ENCODE measurements at places on chromosomes 12 and 14.

DNA sequence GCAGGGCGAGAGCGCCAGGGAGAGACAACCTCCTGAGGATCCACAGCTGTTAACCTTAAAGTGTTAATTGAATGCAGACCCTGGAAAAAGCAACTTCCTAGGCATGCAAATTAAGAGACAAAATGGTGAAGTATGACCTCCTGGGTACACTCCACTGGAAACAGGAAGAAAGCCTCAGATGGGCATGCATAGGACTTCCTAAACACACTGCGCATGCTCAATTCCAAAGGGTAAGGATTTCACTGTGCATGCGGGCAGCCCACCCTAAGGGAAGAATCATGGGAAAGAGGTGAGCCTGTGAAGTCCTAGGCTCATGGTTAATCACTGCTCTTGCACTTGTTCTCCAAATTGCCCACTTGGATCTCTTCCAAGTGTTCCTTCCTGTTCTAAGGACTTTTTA lies 80.5 kb upstream of the CAPRIN2 start:
- peak; percentile 12 for DNase-seq

GRCh38 chr12:7571257-7571656 lies 67.7 kb upstream of the CD163 start:
- DNase-seq: no peak

- DNase-seq: no peak
Measured at GRCh38 chr12:3262470-3262869, 185.3 kb downstream of the TSPAN9 start.

DNA sequence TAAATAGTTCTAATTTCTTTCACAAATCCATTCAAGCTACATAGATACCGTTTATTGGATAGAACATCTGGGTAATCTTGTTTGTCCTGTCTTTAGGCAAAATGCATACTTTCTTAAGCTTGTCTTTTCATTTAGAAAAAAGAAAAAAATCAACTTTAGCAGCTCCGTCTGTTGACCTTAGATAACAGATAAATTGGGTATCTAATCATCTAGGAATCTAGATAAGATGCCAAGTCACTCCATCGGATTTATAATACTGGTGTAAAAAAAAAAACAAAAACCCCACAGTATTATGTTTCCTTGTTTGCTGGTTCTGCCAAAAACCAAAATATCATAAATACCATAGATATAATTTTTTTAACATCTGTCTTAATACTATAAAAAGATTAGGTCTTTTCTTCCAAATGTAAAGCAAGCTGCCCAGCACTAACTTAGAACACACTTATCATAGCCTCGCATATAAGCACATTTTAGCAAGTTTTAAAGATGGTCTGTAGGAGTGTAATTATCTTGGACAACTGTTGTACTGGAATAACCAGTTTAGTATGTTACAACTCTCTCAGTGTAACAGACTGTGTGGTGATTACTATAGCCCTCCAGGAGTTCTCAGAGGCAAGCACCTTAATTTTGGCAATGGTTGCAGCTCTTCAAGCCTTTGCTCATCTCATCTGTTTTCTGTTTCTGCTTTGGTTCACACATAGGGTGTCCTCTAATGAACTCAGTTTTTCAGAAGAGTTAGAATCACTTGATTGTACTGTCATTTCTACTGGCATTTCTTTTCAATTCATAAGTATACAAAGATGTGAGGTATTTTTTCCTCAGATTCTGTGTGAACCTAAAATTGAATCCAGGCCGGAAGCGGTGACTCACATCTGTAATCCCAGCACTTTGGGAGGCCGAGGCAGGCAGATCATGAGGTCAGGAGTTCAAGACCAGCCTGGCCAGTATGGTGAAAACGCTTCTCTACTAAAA lies 83.1 kb downstream of the ANO6 start:
- DNase-seq: no peak

DNA sequence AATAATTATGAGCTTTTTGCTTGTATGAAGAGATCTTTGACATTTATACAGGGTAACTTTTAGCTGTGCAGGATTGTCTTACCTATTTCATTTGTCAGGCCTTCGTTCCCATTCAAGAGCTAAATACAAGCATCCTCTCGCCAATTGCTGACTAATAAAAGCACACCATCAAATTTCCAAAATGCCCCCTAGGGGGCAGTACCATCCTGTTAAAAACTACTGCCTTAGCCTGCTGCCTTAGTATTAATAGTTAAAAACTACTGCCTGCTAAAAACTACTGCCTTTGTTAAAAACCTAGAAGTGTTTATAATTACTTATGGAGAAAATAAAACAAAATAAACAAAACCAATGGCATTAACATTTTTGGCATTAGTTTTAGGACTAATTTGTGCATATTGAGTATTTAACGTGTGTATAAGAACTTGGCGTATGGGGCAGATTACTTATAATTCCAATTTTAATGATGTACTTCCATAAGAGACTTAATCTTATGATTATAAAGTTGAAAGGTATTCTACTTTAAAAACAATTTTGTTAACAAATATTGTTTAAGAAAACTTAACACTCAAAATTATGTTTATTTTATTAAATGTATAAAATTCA lies 3.0 kb upstream of the IFI27L2 start:
- DNase-seq: peak; percentile 54

DNA sequence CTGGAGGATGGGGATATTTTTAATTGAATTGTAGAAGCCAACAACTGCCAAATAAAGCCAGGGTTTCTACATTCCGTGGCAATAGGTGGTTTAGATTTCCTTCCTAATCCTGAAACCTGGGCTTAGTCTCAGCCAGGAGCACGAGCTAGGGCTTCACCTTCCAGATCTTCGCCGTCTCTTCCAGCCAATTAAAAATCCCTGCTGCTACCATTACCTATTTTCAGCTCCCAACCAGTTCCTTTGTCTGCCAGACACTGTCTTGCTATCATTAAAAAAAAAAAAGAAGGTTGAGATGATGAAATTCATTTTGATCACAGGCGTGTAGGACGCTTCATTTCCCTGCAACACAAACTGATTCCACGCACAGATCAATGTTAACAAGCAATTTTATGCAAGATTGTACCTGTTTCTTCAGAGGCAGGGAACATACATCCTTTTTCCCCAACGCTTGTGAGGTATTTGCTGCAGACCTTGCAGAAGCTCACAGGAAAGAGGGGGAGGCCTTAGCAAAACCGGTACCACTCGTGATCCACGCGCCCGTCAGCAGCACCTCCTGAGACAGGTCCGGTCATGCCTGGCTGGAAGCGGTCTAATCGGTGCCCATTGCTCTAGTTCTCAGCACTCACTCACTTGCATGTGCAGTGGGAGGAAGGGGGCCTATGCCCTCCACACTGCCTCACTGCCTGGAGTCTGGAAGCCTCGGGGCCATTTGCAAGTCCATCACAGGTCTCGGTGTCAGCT lies 65.1 kb downstream of the SLC6A12 start:
- no peak for DNase-seq

DNA sequence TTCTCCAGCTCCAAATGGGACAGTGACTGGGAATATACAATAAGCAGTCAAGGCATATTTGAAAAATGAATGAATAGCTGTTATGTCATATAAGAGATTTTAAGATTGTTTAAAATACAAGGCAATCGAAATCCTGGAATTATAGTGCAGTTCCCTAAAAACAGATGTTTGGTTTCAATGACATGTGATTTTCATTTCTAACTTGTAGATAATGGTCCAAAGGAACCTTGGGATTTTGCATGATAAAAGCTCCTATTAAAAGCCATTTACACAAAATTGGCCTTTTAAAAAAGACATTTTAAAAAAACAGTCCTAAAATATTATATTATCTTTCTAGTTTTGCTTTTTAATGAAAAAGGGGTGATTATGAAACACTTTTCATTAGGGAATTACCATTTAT lies 905.1 kb downstream of the GALC start:
- DNase-seq: no peak

DNA sequence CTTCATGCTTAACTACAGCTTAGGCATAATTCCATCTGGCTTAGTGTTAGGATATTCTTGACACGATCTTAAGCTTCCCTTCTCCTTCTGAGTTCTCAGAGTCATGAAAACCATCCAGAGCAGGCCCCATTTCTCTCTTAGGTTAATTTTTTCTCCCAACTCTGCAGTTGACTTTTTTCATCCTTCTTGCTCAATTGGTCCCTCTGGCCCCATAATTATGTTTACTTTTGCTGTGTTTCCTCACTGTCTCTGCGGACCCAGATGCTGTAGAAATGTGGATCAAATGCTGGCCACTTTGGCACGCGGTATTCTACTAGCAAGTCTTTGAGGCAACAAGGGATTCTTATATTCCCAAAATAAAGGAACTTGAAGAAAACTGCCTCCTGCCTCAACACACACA lies 9.5 kb downstream of the TMEM132C start:
- DNase-seq: no peak

DNA sequence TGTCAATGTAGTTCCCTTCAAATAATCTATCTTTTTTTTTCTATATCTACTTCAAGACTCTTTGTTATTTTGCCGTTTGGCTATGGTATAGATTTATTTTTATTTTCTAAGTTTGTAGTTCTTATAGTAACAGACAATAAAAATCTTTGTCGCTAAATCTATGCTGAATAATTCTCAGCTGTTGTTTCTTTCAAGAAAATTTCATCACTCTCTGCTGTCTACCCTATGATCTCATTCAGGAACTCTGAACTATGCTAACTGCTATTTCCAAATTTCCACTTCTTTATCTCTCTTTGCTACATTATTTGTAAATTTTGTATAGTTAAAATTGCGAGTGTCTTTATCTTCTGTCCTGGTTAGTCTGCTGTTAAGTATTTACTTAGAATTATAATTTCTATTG lies 353.6 kb downstream of the LRFN5 start:
- no peak for DNase-seq

GRCh38 chr14:63178912-63179311 lies 25.3 kb upstream of the RHOJ start:
- DNase-seq: no peak

GRCh38 chr12:11347810-11348209 lies 37.6 kb upstream of the PRB4 start:
- DNase-seq: no peak

GRCh38 chr14:89673512-89674225 lies 256.6 kb upstream of the FOXN3 start:
- no peak for DNase-seq

- no peak for DNase-seq
Measured at GRCh38 chr14:102187044-102187443, 47.3 kb downstream of the WDR20 start.

- DNase-seq: no peak
Measured at GRCh38 chr12:121787063-121788025, 6.1 kb downstream of the RHOF start.

GRCh38 chr14:91415794-91416743 lies 1.6 kb downstream of the CCDC88C start:
- no peak for DNase-seq

DNA sequence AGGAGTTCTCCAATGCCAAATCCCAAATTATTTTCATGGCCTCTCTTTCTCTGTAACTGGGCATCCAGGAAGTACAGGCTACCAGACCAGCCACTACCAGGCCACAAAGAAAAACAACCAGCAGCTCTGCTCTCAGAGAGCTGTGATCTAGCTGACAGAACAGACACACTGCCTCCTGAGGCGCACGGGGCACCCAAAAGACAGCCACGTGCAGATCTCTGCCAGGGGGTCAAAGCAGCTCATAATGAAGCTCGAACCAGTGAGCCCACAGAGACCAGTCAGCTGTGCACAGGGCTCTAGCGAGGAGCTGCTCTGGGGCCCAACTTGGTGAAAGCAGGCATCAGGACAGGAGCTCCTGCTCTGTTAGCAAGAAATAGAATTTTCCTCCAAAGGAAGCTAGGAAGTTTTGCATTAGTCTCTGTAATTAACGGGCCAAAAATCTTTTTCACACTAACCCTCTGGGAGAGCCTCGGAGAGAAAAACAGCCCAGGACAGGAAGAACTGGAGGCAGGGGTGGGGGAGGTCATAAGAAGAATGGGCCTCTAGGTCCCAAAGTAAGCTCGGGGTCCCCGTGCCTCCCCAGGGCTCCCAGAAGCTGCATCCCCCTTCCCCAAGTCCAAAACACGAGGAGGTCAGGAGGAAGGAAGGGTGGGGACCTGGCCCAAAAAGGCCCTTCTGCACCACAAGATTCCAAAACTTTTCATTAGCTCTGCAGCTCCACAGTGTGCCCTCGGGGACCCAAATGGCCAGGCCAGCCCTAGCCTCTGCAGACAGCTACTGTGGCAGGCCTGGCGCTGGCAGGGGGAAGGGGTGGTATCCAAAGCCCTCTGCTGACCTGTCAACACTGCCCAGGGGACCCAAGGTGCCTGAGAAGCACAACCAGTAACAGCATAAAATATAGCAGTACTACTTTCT lies 30.2 kb downstream of the ACTN1 start:
- no peak for DNase-seq

GRCh38 chr12:67709367-67709954 lies 60.9 kb downstream of the DYRK2 start:
- DNase-seq: no peak

DNA sequence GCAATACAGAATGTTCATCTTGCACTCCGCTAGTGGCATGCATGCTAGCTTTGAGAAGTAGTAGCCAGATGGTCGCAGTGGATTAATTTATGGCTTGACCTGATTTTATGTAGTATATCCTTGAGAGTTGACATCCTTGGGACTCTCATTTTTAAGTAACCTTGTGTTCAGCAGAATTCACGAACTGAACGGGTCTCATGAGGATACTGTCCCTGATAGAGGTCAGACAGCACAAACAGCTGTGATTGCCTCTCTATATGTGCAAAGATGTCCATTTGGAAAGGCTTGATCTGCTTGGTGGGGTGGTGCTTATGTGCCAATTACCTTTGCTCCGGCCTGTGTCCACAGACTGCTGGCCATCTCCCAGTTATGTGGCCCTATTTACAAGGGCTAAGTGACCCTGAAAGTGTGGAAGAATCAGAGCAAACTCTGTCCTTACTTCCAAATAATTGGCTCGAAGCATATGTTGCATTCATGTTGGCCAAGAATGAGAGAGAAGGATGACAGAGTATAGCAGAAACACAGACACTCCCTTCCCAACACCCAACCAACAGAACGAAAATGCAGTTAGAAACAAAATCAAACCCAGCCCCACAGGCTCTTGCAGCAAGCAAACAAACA lies 167.1 kb downstream of the CRADD start:
- no peak for DNase-seq

DNA sequence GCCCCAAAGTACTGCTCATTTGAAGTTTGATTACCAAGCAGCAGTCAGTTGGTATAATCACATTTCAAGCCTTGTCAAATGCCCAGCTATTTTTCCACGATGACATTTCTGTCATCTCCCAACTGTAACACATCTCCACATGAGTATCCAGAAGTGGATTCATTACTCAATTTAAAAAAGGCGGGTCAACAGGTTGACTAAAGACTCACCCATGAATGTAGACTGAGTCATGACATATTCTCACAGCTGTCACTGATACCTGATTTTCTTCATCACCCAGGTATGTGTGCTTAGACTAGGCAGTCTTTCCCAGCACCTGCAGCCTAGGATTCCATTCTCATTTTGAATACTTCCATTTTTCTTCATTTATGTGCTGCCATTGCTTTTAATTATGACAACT lies 75.1 kb upstream of the DBX2 start:
- no peak for DNase-seq

- DNase-seq: no peak
Measured at GRCh38 chr12:124408822-124409517, 114.1 kb downstream of the RFLNA start.

- no peak for DNase-seq
Measured at GRCh38 chr14:59398841-59399240, 66.3 kb downstream of the GPR135 start.

GRCh38 chr14:105116451-105117256 lies 51.4 kb upstream of the GPR132 start:
- DNase-seq: no peak

All from H9 (cell line).